ENCODE measurements at places on chromosomes 16 and 17.

DNA sequence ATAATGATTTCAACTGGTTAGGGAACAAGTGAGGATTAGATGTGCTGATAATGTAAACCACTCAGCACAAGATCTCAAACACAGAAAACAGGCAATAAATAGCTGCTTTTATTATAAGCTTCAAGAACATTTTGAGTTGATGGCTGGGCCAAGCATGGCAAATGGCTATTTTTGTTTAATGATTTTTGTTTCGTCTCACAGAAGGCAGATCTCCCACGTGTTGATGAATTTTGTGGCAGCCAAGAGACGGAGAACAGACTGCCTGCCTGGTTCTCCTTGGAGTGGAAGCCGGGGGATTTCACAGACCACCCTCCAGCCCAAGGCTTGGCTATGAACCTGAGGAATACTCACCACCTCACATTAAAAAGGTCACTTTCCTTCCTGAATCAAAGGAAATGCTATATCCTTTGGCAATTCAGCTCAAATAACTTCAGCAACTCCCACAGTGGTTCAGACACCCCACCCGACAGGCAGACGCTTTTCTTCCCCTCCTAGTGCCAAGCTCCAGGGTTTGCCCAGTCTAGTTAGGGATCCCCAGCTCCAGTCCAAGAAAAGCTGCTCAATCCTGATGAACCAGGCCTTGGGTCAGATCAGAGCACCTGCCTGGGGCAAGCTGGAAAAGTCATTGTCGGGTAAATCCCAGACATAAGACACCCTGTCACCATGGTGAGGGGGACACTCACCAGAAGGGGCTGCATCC, 593.5 kb downstream of the TOX3 start:
- DNase-seq = no peak

DNA sequence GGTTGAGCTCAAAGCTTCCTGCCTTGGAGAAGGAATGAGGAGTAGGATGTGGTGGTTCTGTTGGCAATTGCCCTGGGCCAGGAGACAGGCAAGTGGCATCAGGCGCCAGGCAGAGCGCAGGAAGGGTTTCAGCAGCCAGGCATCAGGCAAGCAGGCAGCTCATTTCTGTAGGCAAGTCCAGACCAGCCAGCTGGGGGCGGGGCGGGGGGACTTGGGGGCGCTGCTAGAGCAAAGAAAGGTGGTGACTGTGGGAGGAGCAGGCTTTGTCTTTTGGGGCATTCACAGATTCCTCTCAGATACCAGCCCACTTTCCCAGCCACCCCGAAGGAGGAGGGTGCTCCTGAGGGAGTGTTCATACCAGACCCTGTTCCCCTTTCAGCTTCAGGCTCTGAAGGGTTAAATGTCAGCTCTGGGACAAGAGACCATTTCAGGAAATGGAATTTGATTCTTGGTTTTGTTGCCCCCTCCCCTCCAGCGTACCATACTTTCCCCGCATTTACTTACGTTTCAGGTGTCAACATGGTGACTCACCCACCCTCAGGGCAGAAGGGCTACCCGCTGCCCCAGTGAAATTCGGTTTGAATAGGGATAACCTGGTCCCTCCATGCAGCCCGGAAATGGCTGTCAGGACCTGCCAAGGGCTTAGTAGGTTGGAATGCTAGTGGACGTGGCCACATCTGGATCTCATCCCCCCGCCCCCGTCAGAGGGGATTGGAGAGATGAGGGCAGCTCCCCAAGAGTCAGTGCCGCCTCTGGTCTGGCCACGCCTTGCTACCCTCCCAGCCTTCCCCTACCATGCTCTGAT, 13.2 kb downstream of the NGFR start:
- no peak for DNase-seq

DNA sequence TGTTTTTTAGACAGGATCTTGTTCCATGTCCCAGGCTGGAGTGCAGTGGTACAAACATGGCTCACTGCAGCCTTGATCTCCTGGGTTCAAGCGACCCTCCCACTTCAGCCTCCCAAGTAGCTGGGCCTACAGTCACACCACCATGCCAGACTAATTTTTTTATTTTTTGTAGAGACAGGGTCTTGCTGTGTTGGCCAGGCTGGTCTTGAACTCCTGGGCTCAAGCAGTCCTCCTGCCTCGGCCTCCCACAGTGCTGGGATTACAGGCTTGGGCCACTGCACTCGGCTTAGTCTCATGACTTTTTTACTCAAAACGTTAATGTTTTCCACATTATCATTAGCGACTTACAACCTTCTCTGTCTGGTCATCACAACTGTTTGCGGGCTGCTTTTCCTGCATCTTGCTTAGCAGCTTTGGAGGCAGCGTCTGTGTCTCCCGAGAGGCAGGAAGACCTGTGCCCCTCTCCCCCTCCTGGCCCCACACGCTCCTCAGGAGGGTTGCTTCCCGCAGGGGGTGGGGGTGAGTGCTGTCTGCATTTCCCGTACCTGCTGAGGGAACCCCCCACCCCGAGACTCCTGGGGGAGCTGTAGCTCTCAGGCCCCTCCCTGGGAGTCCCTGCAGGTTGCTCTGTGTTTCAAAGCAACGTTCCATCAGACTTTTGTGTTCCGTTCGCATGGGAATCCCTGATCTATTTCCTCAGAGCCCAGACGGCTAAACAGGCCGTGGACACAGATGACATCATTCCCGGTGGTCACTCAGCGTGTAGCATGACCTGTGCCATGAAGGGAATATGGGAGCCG, 52.6 kb downstream of the PGS1 start:
- no peak for DNase-seq

GRCh38 chr17:17088086-17088485, 45.8 kb downstream of the MPRIP start:
- DNase-seq = no peak

DNA sequence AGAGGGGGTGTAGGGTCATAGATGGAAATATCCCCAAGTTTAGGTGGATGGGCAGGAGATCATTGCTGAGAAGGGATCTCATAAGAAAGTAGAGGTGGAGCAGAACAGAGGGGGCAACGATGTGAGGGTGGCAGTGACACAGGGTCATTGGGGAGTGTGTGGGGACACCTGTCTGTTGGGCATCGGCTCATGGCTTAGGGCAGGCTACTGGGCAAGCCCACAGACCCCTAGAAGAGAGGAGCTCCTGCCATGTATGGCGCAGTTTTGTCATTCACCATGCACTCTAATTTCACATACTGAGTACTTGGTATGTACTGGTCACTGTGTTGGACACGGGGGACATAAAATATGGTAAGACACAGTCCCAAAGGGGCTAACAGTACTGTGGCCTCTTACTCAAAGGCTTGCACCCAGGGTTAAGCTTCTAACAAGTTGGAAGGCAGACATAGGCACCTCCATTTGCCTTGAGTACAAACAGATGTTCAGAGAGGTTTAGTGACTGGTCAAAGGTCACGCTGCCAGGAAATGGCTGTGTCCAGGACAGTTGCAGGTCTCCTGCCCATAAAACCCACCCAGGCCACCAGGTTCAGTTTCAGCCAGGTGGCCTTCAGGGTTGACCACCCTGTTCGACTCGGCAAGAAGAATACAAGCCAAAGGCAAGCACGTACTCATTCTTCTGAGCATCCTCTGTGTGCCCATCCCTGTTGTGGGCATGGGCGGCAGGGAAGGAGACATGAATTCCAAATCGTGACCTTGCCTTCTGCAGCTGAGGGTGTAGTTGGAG, 580.2 kb downstream of the KCNJ18 start:
- peak; percentile 41 for DNase-seq

Data from coronary artery (tissue), 2 donors.